ENCODE measurements at places on chromosomes 7 and 10. TPM values are rescaled to one million over a fixed set of nuclear protein-coding genes. Genes with fewer than 3 reads are reported as not detected.

The PRSS2 gene
- 0.79 TPM for total RNA-seq

The SSMEM1 gene
- total RNA-seq = not detected

The EEF1AKMT2 gene
- 10.7 TPM for total RNA-seq

The OPN4 gene
- total RNA-seq = not detected

The C10orf90 gene
- total RNA-seq = not detected

The ADRA2A gene
- 16.3 TPM for total RNA-seq

The HK1 gene
- total RNA-seq = 61.8 TPM

The SEMA3A gene
- total RNA-seq = 9.4 TPM

The ADIRF gene
- total RNA-seq = 3.1 TPM

The ABCC2 gene
- total RNA-seq = 2.5 TPM

The KMT2E gene
- 54.3 TPM for total RNA-seq

The C10orf143 gene
- 0.91 TPM for total RNA-seq

The OPN1SW gene
- not detected for total RNA-seq

Measured in HT-29 (cell line).